ENCODE measurements at places on chromosomes 12 and 14. TPM values are rescaled to one million over a fixed set of nuclear protein-coding genes. Genes with fewer than 3 reads are reported as not detected.

Gene TSHR
- not detected for total RNA-seq

Gene DIABLO
- total RNA-seq: 47.9 TPM

Gene IRAK3
- 23.1 TPM for total RNA-seq

Gene HELB
- total RNA-seq: 5.2 TPM

Gene NKX2-1
- not detected for total RNA-seq

Gene NACA
- 1,274 TPM for total RNA-seq

Gene AKAP5
- total RNA-seq: 0.49 TPM

Gene SOX5
- 21.1 TPM for total RNA-seq

Gene LIN7A
- total RNA-seq: 12.5 TPM

Gene PITPNM2
- total RNA-seq: 8.1 TPM

Gene ITGA7
- 23.6 TPM for total RNA-seq

Gene DACT1
- total RNA-seq: 9.8 TPM

Gene CLMN
- 19.6 TPM for total RNA-seq

Gene HCAR1
- total RNA-seq: 0.25 TPM

Gene ARMH4
- 5.2 TPM for total RNA-seq

Gene NYNRIN
- 14.7 TPM for total RNA-seq

Gene CLEC14A
- total RNA-seq: 33.1 TPM

Gene OR11H7
- total RNA-seq: not detected

Gene LPAR5
- 7.4 TPM for total RNA-seq

Gene SERPINA10
- total RNA-seq: not detected

Gene KRT83
- not detected for total RNA-seq

Gene STYK1
- total RNA-seq: 6.4 TPM

Gene IFNG-AS1
- not detected for total RNA-seq
